LNCaP clone FGC (cell line): ENCODE measurements at places on chromosomes 5 and 9.

GRCh38 chr9:9893837-9894236, 719.0 kb downstream of the PTPRD start:
- no peak for DNase-seq

GRCh38 chr5:72849546-72849945, 33.1 kb downstream of the TNPO1 start:
- no peak for DNase-seq

- DNase-seq, result no peak
These were observed 25.6 kb upstream of the ANKRD33B start for GRCh38 chr5:10538103-10538788.

- no peak for DNase-seq
These were observed 2.0 kb upstream of the MZB1 start for GRCh38 chr5:139391570-139392323.

DNA sequence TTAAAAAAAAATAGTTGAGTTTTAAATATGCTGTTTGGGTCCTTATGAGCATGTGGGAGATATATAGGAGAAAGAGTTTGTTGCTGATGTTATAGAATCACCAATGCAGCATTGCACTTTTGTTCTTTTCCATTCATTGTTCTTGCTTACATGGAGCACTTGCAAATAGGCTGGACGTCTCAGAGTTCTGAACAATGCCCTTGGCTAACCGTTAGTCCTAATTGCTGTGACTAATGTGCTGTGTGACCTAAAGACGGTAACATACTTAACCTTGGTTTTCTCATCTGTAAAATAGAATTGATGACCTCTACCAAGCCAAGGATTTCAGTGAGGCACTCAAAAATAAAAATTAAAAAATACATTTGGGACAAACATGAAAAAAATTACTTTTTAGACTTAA, 29.8 kb downstream of the PIK3R1 start:
- DNase-seq, result no peak

DNA sequence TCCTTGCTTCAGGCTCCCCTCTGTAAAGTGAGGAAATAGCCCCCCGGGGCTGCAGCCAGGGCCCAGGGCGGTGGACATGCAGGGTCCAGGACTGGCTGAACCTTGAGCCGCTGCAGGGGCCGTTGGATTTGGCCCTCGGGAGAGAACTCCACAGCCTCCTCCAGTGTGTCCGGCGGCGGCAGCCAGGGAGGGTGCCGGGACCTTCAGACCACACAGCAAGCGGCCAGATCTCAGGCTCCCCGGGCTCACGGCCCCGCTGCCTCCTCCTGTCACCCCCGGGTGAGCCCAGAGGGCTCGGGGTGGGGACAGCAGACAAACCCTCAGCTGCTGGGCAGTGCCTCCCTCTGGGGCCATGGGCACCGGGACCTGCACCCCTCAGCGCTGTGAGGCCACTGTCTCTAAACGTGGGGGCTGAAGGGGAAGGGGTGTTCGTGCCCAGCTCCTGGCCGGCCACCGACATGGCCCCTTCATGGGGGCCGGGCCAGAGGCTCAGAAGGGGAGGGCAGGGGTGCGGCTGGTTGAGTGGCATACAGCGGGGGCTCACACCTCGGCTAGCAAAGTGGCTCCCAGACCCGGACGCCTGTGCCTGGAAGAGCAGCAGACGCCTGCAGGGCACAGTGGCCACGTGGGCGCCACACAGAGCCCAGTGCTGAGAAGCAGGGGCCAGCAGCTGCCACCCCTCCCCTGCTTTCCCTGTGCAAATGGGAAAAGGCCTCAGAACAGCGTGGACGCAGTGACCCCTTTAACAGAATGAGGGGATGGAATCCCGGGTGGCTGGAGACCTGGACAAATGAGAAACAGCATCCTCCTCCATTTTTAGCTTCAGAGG, 19.7 kb downstream of the SLC9A3 start:
- DNase-seq, result no peak
